Renal cortex interstitium (tissue), 15 donors: ENCODE measurements at places on chromosomes 13 and 19. TPM values are rescaled to one million over a fixed set of nuclear protein-coding genes. Genes with fewer than 3 reads are reported as not detected.

The ANGPTL8 gene
- 0.41 TPM for polyA plus RNA-seq

DNA sequence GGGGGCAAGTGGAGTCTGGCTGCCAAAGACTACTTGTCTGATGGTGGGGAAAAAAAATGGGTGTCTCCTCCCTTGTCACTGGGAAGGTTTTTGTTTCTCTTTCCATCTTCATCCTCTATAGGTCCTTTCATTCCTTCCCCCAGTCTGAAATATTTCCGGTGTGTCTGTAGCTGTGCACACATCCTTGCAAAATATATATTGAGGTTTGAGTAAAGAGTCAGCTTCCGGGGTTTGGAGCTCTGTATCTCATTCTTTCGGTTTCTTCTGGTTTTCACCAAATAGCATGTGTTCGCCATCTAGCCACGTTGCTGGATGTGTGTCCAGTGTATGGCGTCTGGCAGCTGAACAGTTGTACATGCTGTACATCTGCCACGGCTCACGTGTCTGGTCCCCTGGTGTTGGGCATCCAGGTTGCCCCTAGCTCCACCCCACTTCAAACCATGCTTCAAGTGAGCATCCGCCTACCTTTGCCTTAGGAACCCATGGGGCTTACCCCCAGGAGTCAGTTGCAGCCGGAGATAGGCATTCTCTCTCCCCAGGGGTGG is 142.2 kb downstream of the SIPA1L3 start:
- DNase-seq, result no peak

GRCh38 chr13:34458756-34459715 is 483.0 kb upstream of the NBEA start:
- peak; percentile 47 for DNase-seq

The GJA3 gene
- polyA plus RNA-seq, result 11.6 TPM

The TEX30 gene
- polyA plus RNA-seq, result 29.7 TPM

DNA sequence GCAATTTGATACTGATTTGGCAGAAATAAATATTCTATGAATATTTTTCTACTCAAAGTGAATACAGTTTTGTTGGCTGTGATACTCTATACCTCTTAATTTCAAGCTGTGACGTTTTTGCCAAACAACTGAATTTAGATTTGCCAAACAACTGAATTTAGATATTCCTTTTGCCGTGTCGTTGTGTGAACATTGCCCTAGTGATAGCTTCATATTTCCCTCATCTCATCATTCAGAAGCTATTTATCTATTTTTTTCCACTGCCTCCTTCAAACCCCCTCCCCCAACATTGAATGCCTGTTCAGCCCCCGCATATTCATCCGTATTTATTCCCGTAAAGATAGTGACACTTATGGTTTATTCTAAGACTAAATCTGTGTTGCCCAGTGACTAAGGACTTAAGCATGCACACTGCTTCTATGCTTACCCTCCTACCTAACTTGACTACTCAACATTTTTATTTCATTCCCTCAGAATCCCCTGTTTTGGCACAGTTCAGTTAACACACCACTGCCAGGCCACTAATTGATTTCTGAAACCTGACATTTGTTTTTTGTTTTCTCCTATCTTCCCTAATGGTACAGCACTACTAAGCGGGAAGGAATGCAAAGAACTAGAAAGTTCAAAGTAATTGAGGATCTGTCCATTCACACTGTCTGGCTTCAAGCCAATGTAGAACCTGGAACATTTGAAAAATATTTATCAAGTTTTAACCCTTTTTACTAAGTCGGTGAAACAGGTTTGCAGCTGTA is 2.8 kb upstream of the KLF5 start:
- no peak for DNase-seq

GRCh38 chr19:14786421-14786851 is 8.1 kb upstream of the ADGRE2 start:
- peak; percentile 7 for DNase-seq

The CERS1 gene
- 4.5 TPM for polyA plus RNA-seq

The AMH gene
- 2.8 TPM for polyA plus RNA-seq

DNA sequence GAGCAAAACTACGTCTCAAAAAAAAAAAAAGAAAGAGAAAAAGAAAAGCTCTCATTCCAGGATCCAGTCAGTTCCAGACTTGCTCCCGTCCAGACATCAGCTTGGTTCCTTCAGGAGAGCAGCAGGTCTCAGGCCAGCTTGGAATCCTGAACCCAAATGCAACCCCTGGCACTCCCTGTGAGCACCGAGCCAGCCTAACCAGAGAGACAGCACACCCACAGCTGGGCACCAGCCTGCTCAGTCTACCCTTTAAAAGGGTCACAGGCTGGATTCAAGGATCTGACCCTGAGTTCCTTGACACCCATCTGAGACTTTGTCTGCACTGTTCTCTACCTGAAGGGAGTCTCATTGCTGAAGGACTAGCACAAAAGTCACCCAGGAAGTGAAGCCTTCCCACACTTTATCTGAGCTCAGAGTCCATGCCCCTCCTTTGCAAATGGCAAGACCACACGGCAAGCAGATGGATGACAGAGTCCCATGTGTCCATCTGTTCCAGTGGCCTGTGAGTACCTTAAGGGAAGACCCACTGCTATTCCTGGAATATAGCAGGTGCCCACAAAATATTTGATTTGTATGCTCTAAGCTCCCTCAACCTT is 1.4 kb downstream of the PEPD start:
- DNase-seq, result no peak

- DNase-seq, result no peak
These were observed 5.5 kb upstream of the RLN3 start for GRCh38 chr19:14022469-14022868.

The TEKTIP1 gene
- polyA plus RNA-seq, result 6.5 TPM

GRCh38 chr13:23956106-23956505 is 58.8 kb upstream of the C1QTNF9B start:
- no peak for DNase-seq

DNA sequence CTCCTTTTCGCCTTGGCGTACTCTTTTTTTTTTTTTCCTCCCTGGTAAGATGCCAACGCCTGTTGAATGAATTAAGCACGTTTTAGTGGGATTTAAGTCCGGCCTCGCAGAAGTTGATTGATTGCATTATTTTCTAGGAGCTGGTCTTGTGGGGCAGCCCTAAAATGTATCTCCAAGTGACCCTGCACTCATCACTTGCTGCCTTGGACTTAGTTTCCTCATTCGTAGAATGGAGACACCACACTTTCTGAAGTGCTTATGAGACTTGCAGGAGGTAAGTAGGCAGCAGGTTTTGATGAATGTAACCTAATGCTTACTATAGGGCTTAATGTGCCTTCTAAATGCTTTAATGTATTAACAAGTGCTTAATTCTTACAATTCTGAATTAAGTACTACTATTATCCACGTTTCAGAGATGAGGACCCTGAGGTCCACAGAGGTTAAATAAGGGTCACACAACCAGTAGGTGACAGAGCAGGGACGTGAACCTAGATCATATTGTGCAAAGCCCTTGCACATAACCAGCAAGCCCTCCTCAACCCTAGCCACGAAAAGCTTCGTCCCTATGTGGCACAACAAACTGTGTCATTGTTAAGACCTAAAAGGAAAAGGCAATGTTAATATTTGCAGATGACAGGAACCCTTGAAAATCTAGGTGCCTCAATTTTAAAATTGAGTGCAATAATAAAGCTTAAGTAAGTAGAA is 514 bp upstream of the ARGLU1 start:
- DNase-seq, result no peak
